ENCODE measurements at places on chromosomes 7 and 10.

DNA sequence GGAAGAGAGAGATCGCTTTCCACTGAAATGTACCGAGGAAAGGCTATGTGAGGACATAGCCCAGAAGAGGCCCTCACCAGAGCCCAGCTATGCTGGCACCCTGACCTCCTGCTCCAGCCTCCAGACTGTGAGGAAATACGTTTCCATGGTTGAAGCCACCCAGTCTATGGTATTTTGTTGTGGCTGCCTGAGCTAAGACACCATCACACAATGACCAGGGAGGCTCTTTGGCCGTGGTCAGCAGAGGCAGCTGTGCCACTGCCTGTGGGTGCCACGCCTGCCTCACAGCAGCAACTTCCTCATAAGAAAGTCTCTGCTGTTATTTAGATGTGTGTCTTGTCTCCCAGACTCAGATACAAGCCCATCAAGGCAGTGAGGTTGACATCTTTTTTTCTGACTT lies 182.7 kb upstream of the PLXNA4 start:
- DNase-seq, result no peak

DNA sequence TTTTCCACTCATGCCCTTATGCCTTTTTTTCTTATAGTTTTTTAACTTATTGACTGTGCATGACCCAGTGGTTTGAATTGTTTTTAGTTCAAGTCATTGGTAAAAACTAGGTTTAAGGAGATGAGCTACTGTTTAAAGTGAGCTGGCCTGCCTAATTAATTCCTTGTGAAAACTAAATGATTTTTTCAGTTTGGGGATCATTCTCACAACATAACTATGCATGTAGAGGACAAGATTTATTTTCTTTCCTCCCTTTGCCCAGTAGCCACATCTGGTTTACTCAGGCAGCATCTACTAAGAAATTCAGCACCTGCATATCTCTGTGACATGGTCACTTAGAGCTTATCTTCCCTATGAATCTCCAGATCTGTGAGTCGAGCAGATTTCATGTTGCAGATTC lies 1.7 kb downstream of the ADO start:
- no peak for DNase-seq

- no peak for DNase-seq
These were observed 70.2 kb downstream of the SAMD9 start for GRCh38 chr7:93047514-93048099.

- DNase-seq, result no peak
These were observed 238.8 kb downstream of the FANK1 start for GRCh38 chr10:126135177-126135576.

DNA sequence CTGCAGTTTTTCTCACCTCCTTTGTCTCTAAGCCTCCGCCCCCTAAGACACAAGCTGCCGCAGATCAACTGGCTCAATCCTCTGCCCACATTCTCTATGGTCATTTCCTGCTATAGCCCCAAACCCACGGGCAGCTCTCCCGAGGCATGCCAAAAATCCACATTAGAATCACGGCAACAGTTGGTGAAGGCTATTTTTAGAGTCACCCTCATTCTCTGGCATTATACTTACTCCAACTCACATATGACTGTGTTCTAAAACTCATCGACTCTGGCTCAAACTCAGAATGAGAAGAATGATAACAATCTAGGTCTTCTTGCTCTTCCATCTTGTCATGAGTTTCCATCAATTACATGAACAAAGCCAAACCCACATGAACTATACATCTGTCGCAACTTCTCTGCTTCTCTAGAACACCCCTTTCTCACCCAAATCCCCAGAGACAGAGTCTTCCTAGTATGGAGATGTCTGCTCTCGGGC lies 10.9 kb upstream of the KIAA1549 start:
- DNase-seq, result no peak

DNA sequence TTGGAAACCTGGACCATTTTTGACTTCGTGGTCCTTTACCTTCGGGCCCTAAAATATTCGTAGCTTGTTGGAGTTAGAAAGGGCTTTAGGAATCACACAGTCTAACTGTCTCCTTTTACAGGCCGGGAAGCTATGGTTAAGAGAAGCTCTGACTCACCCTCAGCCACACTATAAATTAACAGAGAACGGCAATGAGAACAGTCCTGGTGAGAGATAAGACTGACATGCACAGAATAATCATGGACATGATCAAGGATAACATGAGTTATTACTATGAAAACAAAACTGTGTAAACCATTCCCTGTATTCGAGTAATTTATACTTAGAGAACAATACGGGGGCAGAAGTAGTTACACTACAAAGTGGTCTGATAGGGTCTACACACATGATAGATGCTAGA lies 162.5 kb upstream of the MALRD1 start:
- no peak for DNase-seq

- DNase-seq, result no peak
These were observed 89.6 kb downstream of the USP6NL start for GRCh38 chr10:11521860-11522259.

- no peak for DNase-seq
These were observed 3.1 kb upstream of the C10orf90 start for GRCh38 chr10:126673565-126673964.

All from GOT3 (cell line).